Esophagus squamous epithelium (tissue), 5 donors: ENCODE measurements at places on chromosomes 2 and 18.

DNA sequence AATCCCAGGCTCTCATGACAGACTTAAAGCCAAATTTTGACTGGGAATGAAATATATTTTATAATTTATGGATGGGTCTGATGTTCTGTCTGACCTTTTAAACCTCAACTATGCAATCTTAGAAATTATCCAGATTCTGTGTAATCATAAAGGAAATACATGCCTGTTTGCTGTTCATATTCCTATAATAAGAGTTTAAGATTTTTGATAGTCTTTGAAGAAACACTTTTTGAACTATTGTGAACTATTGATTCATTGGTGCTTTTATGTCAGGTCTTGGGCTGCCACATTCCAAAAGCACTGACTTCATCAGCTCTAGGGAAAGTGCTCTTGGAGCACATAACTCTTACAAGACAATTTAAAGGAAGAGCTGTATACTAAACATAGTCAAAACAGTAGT is 64.2 kb downstream of the CCDC150 start:
- DNase-seq, result no peak

- DNase-seq, result no peak
Measured at GRCh38 chr2:191946471-191947182, 99.7 kb upstream of the CAVIN2 start.

DNA sequence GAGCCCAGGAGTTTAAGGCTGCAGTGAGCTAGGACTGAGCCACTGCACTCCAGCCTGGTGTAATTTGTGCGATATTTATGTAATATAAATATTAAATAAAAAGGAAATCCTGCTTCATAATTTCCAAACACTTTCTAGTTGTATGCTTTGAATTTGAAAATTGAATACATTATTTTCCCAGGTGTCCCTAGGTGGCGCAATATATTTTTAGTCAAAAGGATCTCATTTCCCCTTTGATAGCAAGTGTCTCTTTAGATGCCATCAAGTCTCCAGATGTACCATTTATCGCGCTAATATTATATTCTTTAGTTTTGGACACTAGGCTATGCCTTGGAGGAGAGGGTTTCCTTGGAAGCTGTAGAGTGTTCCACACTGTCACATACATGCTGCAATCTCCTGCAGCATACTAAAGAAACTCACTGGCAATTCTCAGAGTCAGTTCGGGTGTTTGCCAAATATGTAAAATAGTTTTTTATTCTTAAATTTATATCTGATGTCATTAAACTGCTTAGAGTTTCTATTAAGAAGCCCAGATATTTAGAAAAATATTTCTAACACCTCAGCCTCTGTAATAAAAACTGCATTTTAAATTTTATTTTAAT is 5.6 kb upstream of the WDR7 start:
- DNase-seq, result no peak

- DNase-seq, result no peak
Measured at GRCh38 chr2:15391751-15392150, 169.4 kb downstream of the NBAS start.

DNA sequence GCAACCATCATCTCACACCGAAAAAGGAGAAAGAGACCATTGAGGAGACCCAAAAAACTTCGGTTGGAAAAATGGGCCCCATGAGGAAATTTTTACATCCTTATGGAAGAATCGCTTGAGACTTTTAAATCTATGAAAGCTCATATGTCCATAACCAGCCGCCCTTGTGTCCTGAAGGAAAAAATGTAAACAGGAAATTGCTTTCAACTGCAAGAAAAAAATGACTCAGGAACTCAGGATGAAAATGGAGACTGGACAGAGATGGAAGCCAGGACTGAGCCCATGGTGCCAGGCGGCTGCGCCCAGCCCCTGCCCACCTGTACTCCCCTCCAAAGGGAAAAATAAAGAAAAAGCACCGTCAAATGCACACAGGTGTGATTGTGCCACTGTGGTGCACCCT is 81.5 kb upstream of the SLC66A3 start:
- no peak for DNase-seq
